ENCODE measurements at places on chromosomes 2 and 18.

DNA sequence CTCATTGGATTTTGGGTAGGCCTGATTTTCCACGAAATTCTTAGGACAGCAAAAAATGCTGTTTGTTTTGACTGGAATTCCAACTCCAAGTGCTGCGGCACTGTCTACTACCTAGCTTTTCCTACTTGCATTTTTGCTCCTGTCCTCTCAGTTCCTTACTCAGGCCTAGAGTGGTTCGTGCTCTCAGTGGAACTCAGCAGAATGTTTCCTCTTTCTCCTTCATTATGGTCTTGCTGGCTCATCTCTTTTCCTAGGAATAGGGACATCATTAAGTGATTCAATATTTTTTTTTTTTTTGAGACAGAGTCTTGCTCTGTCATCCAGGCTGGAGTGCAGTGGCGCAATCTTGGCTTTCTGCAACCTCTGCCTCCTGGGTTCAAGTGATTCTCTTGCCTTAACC, 37.9 kb downstream of the GEMIN6 start:
- no peak for DNase-seq

DNA sequence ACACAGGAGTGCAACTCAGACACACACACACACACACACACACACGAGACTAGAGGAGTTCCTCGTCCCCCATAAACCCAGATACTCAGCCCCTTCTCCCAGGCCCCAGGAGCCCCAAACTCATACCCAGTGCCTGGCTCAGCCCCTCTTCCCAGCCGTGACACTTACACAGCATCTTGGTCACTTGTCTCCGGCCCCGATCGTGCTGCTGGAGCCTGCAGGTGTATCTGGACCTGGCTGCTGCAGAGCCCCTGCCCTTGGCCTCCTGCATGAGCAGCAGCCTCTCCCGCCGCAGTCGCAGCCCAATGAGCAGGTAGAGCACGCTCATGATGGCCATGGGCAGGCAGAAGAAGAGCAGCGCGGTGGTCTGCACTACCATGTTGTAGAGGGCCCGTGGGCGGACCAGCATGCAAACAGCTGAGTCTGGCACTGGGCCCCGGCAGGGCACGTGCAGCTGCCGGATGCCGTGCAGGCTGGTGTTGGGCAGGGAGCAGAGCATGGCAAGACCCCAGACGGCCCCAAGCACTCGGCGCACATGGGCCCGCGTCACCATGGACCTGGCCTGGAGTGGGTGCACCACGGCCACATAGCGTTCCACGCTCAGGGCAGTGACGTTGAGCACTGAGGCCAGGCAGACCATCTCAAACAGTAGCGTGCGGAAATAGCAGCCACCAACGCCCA, 2.1 kb downstream of the NMUR1 start:
- no peak for DNase-seq

DNA sequence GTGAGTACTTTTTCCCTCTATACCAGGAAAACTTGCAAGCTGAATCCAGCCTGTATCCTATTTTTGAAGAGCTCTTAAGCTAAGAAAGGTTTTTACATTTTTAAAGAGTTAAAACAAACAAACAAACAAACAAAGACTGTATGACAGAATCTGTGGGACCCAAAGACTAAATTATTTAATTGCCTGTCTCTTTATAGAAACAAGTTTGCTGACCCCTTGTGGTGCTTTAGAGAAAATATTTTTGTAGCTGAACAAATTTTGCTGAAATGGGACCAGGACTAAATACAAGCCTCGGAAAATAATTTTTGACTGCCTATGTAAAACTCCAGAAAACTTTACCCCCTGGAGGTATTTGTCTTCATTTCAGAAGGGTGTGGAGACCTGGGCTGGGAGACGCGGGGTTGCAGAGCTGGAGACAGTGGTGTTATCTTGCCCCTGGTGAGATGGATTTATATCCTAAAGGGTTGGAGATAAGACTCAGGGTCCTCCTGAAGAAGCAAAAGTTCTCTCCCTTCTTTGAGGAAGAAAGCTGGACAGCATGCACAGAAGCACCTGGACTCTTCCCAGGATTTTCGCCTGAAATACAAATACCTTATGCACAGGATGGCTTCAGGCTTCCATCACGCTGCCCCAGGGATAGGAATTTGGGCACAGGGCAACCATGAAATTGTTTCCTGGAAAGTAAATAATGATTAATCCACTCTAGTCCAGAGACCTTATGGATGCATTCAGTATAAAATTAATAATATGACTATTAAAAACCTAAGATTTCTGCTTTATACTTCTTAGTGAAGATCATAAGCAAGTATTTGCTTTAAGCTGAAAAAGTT, 54.3 kb downstream of the TMX3 start:
- no peak for DNase-seq

GRCh38 chr18:13265008-13265910, 46.7 kb downstream of the LDLRAD4 start:
- no peak for DNase-seq

DNA sequence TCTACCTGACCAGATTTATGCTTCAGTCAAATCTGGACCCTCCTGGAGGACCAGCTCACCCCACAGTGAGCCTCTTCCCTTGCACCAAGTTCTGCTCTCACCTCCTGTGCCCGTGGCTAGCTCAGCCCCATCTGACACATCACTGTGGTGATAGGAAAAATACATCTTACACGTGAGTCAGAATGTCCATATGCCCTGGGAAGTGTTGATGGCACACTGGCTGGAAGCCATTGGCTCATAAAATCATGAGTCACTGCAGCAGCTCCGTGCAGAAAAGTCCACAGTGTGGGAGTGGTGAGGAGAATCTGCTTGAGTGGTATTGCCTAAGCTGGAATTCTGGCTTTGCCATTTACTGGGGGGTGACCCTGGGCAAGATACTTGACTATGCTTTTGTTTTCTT, 42.6 kb upstream of the RAPGEF4 start:
- peak; percentile 50 for DNase-seq

- no peak for DNase-seq
Observed at GRCh38 chr2:53646788-53647187, 120.8 kb upstream of the CHAC2 start.

DNA sequence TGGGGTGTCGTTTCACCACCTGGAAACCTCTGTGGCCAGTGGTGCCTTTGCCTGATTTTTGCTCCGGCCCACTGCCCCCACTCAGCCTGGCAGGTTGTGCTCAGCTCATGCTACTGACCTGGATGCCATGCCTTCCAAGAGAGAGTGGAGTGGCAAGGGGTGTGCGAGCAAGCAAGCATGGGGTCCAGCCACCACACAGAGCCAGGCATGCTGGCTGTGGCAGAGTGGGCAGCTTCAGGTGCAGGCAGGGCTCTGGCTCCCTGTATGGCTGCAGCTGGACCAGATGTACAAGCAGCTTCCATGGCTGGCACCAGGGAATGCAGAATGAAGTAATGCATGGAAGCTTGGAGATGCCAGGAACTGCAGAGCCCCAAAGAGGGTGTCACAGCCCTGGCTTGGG, 620.5 kb upstream of the SETBP1 start:
- no peak for DNase-seq

DNA sequence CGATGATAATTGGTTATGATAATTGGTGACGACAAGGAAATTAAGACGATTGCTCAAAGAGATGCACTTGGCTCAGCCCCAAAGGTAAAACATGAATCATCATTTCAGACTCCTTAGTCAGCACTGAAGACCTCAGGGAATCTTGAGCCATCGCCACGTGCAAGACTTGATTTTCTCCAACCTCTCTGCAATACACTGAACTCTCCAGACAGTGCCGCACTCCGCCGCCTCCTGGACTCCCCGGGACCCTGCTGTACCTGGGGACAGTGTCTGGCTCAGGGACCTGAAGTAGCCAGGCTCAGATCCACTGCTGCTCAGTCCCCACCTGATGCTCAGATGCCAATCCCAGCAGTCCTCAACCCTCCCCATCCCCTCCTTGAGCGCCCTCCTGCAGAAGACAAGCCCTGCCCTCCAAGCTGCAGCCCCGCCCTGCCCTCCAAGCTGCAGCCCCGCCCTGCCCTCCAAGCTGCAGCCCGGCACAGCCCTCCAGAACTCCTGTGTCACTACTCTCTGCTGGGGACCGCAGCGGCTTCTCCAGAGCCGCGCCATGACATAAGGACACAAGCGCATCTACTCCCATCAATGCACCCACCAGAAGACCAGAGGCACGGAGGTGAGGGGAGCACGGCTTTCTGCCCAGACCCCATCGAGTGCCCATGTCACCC, 1.1 kb downstream of the TMEM18 start:
- DNase-seq: no peak

GRCh38 chr2:214484239-214484638, 73.4 kb downstream of the VWC2L start:
- no peak for DNase-seq

DNA sequence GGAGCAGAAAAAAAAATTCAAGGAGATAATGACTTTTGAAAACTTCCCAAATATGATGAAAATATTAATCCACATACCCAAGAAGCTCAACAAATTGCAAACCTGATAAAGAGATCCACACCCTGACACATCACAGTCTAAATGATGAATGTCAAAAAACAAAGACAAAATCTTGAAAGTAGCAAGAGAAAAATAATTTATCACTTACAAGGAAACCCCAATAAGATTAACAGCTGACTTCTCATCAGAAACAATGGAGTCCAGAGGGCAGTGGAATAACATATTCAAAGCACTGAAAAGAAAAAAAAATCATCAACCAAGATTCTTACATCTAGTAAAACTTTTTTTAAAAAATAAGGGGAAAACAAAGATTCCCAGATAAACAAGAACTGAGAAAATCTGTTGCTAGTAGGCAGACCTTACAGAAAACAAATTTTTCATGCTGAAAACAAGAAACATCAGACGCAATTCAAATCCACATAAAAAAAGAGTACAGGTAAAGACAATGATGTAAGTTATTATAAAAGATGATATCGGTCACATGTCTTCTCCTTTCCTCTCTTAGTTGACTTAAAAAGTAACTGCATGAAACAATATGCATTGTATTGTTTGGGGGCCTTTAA, 21.3 kb downstream of the SLC66A2 start:
- DNase-seq: no peak

- DNase-seq: no peak
Observed at GRCh38 chr2:11480406-11480805, 14.4 kb upstream of the E2F6 start.

GRCh38 chr2:71348302-71348701, 16.7 kb downstream of the ZNF638 start:
- no peak for DNase-seq

GRCh38 chr18:76495435-76496193, 572 bp upstream of the ZNF516 start:
- no peak for DNase-seq

DNA sequence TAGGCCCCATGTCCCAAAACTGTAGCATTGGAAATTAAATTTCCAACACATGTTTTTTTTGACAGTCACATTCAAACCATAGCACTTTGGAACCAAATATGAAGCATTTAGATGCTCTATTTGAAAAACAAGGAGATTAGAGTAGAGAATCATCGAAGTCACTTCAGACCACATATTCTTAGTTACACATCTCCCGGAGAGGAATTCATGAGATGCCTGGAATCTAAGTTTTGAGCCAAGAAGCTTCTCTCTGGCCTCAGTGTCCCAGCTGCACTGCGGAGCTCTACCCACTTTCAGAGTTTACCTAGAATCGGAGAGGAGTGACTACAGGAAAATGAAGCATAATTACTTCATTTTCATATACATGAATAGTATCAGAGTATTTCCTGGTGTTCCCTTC, 385.9 kb downstream of the TNS1 start:
- no peak for DNase-seq

DNA sequence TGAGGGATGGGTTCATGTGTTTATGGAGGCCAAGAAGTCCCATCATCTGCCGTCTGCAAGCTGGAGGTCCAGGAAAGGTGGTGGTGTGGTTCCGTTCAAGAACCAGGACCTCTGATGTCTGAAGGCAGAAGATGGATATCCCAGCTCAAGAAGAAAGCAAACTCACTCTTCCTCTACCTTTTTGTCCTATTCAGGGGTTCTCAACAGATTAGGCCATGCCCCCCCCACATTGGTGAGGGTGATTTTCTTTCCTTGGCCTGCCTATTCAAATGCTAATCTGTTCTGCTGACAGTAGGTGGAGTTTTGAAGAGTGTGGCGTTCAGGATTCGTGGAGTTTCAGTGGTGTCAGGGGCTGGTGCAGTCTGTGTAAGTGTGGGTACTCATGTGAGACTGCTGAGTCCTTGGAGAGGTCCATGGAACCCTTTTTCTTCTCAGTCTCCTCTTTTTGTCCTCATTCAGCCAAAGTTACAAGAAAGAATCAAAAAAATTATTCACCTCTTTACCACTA, 5.9 kb downstream of the MSL3B start:
- DNase-seq: no peak

DNA sequence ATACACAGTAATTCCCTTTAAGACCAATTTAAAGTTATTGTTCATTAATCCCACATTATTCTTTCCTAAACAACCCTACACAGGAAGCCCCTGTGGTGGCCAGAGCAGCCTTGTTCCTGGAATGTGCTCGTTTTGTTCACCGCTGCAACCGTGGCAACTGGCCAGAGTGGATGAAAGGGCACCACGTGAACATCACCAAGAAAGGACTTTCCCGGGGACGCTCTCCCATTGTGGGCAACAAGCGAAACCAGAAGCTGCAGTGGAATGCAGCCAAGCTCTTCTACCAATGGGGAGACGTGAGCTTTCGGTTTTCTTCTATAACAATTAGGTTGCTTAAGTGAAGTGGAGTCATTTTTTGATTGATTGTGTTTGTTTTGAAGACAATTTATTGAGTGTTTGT, 101.0 kb downstream of the UNC80 start:
- no peak for DNase-seq

Measured in amygdala (tissue), 56 donors.